ENCODE measurements at places on chromosomes 16 and 17.

GRCh38 chr16:68077866-68078700 is 7.1 kb upstream of the NFATC3 start:
- no peak for DNase-seq

DNA sequence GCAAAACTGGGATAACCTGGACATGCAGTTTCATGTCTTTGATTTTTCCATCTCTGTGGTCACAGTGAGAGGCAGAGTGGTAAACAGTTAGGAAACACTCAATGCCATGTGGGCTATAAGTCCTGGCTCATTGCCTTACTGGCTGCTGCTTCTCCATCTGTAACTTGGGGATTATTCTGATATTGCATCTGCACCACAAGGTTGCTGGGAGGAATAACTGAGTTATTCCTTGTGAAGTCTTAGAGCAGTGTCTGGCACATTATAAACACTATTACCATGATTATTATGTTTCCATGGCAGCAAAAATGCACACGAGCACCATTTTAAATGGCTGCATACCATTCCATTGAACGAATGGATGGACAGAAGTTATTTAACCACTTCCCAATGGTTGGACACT is 111.7 kb upstream of the CDH5 start:
- no peak for DNase-seq

- no peak for DNase-seq
These were observed 957.8 kb upstream of the RBFOX1 start for GRCh38 chr16:6374821-6375220.

DNA sequence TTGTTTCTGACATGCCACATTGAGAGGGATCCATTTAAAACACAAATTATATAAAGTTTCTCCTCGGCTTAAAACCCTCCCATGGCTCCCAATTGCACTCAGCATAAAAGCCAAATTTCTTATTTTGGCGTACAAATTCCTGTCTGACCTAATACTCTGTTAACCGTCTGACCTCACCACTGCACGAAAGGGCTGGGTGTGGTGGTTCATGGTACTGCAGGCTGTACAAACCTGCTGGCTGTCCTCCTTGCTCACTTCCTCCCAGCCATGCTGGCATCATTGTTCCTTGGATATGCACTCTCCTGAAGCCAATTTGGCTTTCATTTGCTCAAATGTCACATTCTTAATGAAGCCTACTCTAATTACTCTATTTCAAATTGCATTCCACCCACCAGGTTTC is 301.6 kb upstream of the C16orf82 start:
- no peak for DNase-seq

DNA sequence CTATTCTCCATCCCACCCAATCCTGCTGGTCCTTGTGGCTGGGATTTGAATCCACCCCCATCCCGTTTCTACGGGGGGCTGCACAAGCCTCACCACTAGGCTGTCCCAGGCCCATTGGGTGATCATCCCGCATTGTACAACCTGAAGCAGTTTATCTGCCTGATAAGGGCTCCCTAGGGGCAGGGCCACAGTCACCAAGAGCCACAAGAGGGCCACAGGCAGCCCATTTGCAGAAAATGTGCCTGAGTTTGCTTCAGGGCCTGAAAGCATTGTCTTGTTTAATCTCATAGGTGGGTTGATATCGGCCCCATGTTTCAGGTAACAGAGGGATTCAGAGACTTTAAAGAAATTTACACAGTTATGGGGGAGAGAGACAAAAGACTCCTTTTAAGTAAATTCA is 245.0 kb downstream of the CPPED1 start:
- DNase-seq, result no peak

DNA sequence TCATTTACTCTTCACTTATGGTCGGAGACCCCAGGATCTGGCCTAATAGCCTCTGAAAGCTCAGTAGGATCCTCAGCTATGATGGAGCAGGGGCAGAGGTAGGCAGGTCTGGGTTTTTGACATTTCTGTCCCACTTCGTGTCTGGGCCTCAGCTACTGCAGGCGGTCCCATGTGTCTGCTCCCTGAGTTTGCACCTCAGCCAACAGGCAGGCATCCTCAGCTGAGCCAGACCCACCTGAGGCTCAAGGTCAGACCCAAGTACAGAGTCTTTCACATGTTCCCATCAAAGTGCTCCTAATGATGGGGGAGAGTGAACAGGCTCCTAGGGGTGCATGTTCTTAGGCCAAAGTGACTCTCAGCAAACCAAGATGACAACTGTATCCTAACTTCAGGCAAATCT is 2.9 kb upstream of the RASL10B start:
- no peak for DNase-seq

- DNase-seq, result no peak
These were observed 65.9 kb upstream of the NKD1 start for GRCh38 chr16:50482271-50482670.

DNA sequence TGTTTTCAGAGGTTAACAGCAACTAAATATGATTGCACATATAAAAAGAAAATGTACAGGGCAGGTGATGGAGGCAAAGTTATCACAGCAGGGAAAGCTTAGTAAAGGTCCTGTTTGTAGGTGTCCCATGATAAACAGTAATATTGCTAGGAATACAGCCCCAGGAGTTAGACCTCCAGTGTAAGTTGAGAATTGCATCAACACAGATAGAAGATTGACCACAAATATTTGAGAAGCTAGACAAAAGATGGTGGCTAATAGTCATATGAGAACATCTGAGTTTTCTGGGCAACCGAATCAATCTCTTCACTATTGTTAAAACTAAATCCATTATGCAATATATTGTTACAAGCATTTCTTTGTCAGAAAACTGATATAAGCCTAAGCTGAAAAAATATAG is 152.6 kb downstream of the CDH11 start:
- no peak for DNase-seq

DNA sequence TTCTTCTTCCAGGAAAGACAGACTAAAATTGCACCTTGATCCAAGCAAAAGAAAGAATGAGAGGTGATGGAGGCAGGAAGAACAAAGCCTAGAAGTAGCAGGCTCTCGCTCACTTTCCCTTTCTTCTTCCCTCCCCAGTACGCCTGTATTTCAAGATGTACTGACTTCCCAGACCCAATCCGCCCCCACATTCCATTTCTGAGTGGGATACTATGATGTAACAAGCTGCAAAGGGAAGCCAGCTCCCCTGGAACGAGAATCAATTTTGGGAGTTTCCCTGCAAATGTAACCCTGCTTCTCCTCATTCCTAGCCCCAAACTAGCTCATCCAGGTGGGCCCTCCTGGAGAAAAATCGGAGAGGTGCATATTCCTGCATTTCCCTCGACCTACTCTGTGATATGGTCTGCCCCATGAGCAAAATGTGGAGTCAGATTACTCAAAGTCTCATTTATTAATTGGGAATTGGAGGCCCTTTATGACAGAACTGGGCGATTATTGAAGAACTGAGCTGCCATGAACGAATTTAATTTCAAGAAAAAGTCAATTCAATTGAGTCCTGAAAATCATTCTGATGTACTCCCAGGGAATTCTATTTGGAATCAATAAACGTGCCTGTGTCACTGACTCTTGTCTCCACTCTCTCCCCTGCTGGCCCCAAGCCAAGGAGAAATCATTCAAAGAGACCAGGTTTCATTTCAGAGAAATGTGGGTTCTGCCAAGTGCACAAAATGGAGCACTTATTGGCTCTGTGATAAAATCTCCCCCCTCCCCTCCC is 398.9 kb downstream of the SHISA9 start:
- no peak for DNase-seq

DNA sequence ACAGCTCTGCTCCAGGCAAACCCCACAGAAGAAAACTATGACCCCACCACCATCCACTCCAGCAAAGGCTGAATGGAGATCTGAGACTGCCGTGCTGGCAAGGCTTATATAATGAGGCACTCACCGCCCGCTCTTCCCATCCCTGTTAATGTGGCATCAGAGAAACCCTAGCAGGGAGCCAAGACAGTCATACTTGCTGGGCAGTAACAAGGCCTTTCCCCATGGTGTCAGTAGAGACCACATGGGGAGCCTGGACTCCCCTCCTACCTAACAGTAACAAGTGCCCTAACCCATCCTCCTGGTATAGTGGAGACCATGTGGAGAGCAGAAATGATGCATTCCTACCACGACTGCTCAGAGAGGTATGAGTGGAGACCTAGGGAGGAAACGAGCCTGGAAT is 235.2 kb downstream of the C16orf78 start:
- no peak for DNase-seq

GRCh38 chr17:55161935-55162555 is 102.7 kb upstream of the HLF start:
- peak; percentile 69 for DNase-seq

DNA sequence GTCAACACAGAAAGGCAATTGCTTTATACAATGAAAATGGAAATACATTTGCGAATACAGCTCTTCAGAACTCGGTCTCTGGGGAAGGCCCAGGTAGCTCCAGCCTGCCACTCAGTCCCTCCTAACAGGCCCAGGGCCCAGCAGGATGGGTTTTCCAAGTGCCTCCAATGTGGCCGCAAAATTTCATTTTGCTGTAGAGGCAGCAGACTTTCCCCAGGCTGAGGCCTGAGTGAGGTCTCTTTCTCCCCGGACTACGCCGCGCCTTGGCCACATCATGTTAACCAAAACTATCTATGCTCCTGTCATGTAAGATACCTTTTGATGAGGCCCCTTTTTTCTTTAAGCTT is 606.0 kb upstream of the SALL1 start:
- no peak for DNase-seq

- DNase-seq, result peak; percentile 38
These were observed 35.7 kb upstream of the DYNLL2 start for GRCh38 chr17:58047376-58048150.

GRCh38 chr16:1626776-1627175 is 14.6 kb downstream of the CRAMP1 start:
- DNase-seq, result no peak

DNA sequence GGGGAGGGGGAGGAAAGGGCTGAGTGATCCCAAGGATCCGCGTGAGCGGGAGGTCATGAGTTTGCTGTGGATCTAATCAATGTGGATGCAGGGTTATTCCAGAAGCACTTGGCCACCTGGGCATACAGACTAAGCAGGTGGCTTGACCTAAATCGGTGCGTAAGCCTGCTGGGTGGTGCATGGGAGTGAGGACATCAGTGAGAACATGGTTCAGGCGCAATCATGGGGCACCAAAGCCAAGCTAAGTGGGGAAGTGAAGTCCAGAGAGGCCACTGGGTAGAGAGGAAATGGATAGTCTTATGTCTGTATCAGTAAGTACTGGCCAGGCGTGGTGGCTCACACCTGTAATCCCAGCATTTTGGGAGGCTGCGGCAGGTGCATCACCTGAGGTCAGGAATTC is 18.9 kb upstream of the MFSD6L start:
- DNase-seq, result no peak

- no peak for DNase-seq
These were observed 5.4 kb downstream of the GFOD2 start for GRCh38 chr16:67713647-67714273.

DNA sequence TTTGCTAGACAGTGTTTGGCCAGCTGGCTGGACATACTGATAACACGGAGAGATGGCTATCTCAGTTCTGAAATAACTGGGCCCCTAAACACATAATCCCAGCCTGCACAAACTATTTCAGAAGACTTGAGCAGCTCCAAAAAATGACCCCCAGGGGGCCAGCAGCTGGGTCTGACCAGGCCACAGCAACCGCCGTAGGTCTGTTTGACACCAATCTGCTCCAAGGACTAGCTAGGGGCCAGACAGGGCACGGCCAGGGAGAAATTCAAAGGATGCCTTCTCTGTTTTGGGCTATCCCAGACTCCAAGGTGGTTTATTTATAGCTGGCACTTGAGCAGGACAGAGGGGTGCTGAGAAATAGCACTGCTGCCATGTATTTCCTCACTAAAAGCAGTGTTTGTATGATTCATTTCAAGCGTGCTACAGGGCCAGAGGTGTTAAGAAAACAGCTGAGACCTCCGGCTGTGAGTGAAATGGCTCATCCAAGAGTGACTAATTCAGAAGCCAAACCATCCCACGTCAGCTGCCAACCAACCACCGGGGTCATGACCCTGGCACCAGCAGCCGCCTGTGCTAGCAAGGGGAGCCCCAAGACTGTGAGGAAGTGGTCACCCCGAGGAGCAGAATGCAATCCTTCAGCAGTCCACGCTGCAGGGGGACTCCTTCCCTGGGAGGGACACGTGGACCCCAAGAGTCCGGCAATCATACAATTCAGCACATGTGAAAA is 5.7 kb downstream of the GGA2 start:
- peak; percentile 71 for DNase-seq

GRCh38 chr17:48593840-48594537 is 410 bp upstream of the HOXB5 start:
- peak; percentile 38 for DNase-seq

DNA sequence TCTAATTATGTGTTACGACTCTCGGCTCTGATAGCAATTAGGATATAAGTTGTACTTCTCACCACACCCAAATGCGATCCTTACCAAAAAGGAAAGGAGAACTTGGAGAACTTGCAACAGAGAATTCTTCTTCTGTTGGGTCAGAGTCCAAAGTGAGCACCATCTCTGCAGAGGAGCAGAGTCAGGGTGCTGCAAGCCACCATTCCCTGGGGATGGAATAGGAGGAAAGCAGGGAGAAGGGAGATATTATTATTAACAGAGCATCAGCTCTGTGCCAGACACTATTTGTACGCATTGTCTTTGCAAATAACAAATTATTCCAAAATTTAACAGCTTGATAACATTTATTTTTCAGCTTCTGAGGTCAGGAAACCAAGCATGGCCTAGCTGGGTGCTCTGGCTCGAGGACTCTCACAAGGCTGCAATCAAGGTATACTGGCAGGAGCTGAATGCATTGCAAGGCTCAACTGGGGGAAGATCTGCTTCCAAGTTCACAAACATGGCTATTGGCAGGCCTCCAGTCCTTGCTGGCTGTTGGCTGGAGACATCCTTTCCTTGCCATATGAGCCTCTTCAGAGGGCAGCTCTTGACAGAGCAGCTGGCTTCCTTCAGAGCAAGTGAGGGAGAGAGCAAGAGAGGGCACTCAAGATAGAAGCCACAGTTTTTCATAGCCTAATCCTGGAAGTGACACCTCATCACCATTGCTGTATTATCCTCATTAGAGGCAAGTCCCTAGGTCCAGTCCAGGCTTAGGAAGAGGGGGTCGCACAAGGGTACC is 296.2 kb upstream of the CDH5 start:
- DNase-seq, result peak; percentile 29
